ENCODE measurements at places on chromosomes 13 and 19.

DNA sequence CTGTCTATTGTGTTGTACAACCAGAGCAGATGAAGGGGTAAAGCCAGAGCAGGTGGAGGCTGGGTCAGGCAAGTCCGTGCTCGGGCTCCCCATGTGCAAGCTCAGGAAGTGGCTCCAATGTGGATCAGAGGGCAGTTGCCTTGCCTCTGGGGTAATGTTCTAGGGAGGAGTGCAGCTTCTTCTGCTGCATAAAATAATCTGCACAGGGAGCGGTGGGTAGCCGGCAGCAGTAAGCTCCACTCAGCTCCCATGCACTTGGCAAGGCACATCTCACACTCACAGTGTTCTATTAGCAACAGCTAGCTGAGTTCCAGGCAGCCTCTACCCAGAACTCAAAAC lies 565.3 kb upstream of the SLITRK1 start:
- no peak for DNase-seq

- DNase-seq: no peak
Measured at GRCh38 chr13:27504868-27505194, 54.5 kb upstream of the MTIF3 start.

GRCh38 chr19:53980539-53981375 lies 10.7 kb upstream of the CACNG6 start:
- peak; percentile 97 for DNase-seq

GRCh38 chr19:50894478-50895356 lies 16.5 kb downstream of the KLK4 start:
- DNase-seq: no peak

- DNase-seq: no peak
Measured at GRCh38 chr13:77150651-77151050, 123.7 kb upstream of the FBXL3 start.

DNA sequence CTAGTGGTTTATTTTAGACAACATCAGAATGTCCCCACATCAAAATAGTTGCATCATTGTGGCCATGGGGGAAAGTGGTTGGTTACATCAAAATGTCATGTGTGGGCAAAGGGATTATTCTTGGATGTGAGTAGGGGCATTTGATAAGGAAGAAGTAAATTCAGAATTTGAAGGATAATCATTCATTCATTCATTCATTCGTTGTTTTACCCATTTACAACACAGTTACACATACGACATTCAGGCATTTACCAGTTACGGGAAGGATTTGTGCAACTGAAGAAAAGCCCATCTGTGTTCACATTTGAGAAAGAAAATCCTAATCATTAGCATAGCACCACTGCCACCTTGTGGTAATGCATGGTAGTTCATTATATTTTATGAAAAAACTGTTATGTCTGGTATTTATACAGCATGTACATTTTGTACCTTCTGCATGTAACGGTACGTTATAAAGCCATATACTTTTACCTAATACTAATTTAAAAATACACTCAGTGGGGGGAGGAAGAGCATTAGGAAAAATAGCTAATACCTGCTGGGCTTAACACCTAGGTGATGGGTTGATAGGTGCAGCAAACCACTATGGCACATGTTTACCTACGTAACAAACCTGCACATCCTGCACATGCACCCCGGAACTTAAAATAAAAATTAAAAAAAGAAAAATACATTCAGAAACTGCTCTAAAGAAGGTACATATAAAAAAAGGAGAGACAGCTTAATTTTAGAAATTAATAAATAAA lies 62.1 kb downstream of the DGKH start:
- DNase-seq: no peak

GRCh38 chr13:44050450-44051063 lies 170.9 kb downstream of the LACC1 start:
- DNase-seq: no peak

DNA sequence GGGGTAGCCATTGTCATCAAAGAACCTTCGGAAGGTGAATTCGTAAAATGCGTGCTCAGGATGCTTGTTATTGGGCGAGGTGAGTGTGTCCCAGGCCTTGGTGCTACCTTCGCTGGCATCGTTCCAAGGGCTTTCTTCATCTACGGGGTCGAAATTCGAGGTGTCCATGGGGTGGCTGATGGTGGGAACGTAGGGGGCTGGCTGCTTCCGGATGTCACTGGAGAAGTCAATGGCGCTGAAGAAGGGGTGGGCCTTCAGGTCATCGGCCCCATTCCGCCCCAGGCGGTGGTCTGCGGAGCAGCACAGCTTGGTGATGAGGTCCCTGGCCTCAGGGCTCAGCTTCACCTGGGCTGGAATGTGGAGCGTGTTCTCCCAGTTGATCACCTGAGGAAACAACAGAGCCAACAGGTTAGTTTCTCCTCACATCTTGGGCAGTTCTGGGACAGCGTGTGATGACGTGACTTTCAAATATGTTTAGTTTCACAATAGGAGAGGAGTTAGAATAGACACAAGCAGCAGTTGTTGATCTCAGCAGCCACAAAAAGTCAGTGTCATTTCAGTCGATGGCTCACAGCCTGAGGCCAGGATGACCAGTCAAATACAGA lies 72.5 kb upstream of the XPO4 start:
- no peak for DNase-seq

DNA sequence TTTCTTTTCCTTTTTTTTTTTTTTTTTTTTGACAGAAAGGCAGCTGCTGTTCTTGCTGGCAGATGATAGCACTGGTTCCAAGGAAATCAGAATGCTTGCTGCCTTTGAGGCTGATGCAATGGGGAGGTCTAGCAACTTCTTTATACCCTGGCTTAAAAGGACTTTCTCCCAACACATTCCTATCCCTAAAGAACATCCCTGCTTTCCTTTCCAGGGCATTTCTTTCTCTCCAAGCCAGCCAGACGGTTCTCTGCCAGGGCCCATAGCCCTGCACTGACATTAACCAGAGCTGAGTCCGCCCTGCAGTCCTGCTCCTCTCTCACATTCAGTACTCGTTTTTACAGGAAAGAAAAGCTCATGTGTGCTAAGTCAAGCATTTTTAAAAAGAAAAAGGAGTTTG lies 133.9 kb upstream of the WASF3 start:
- no peak for DNase-seq

DNA sequence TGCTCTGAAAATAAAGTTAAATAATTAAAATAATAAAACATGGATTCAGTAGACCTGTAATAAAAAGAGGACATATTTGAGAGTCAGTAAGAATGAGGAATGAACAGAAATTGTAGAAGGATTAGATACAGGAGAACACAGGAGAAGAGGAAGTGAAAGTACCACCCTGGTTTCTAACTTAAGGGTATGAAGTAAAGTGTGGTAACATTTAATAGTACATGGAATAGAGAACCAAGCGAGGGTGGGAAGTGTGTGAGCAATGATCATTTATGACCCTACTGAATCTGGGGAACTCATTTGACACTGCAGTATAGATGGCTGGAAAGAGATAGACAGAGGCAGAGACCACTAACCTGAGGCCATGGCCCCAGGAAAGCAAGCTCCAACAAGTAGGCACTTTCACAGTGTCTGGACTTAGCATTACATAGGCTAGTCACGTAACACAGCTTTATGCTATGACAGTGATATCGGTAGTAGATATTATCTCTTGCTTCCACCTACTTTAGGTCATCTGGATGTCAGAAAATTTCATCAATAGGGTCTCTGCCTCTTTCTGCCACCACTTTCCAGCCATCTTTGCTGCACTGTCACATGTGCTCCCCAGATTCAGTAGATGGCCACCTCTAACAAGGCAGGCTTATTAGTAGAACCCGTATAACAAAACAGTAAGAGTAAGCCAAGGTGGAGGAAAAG lies 633.9 kb upstream of the MIR17HG start:
- DNase-seq: no peak

- no peak for DNase-seq
Measured at GRCh38 chr19:6228551-6229215, 51.1 kb downstream of the MLLT1 start.

DNA sequence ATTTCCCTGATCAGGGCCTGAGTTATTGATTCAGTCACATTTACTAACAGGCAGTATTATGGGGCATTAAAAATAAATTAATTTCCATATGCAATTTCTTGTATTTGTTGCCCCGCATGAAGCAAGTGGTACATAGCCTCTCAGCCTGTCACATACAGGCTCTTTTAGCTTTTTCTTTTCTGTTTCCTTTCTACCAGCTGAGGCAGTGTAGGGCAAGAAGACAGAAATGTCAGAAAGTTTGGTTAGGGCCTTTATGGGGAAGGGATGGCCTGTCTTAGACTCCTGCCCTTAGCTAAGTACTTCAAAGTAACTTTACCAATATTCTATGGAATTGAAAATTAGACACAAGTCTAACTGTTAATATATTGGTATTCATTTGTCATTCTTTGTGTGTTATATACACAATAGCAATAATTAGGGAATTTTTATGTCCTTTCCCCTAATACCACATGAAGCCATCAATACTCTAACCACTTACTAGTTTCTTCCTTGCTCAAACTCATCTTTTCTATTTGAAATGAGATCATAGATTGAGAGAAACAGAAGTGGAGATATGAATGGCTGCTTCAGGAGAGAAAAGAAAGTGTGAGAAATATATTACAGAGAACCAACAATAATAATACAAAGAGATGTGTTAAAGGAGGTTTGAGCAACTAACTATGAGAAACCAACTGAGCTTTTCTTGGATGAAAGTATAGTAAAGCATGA lies 669.6 kb downstream of the PCDH17 start:
- DNase-seq: no peak

- no peak for DNase-seq
Measured at GRCh38 chr13:73664851-73665250, 469.4 kb downstream of the KLF12 start.

- no peak for DNase-seq
Measured at GRCh38 chr13:80265348-80265747, 75.6 kb downstream of the SPRY2 start.

- DNase-seq: no peak
Measured at GRCh38 chr19:51694318-51695085, 1.4 kb downstream of the SPACA6 start.

DNA sequence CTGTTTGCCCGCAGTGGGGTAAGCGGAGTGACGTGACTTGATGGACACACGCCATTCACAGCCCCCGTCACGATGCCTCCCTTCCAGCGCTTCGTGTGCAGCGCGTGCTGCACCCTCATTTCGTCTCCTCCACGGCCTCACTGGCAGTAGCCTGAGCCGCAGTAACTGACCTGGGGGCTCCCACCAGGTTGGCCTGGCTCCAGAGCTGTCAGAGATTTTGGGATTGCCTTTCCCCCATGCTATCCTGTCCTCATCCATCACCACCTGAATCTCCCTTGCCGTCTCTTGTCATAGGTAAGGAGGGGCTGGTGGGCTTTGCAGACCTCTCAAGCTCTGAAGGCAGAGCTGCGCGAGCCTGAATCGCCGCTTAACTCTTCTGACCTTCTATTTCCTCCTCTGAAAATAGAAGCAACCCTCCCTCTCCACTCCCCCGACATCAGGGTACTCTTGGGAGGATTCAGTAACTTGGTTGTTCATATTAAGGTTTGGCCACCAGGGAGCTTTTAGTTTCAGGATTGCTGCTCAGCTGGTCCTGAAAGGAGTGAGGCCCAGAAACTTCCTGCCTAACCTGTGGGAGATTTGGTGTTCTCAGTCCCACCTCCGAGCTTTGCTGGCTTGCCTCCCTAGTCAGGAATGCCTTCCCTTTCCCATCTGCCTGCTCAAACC lies 27.9 kb downstream of the SIGLEC5 start:
- no peak for DNase-seq

All from WTC11 (cell line).